Stimulated activated CD8-positive, alpha-beta memory T cell treated with anti-CD3 and anti-CD28 coated beads, Interleukin-7, amount 100 ng/mL, for 1 hour (primary cell): ENCODE measurements at places on chromosomes 16 and 17.

GRCh38 chr17:17104036-17104435 lies 61.8 kb downstream of the MPRIP start:
- DNase-seq: no peak

DNA sequence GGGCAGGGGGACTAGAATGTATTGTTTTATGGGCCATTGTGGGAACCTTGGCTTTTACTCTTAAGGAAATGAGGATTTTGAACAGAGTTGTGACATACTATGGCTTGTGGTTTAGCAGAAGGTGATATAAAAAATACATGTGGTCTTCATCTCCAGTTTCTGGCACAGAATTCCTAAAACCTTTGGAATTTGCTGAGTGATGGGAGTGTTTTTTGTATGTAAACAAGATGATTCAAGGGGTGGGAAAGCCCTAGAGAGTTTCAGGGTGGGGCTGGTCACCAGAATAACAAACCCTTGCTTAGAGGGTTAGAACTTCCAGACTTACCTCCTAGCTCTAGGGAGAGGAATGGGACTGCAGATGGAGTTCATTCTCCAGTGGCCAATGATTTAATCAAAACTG lies 316.1 kb downstream of the PHKB start:
- no peak for DNase-seq

GRCh38 chr17:35404360-35404759 lies 27.9 kb downstream of the SLFN12 start:
- no peak for DNase-seq

DNA sequence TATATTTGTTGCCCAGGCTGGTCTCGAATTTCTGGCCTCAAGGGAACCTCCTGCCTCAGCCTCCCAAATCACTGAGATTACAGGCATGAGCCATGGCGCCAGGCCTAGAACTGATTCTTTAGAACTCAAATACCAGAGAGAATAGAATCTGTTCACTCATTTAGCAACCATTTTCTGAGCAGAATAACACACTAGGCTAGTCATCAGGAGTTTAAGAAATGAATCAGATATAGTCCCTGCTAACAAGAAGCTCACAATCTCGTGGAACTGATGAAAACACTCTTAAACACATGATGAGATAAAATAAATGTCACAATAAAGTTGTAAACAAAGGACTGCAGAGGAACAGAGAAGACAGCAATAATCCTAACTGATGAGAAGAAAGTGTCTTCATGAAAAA lies 55.8 kb upstream of the ADCY9 start:
- no peak for DNase-seq

GRCh38 chr17:37225465-37225864 lies 150.3 kb upstream of the C17orf78 start:
- no peak for DNase-seq

- no peak for DNase-seq
Observed at GRCh38 chr17:58323366-58324055, 5.1 kb downstream of the TSPOAP1 start.

DNA sequence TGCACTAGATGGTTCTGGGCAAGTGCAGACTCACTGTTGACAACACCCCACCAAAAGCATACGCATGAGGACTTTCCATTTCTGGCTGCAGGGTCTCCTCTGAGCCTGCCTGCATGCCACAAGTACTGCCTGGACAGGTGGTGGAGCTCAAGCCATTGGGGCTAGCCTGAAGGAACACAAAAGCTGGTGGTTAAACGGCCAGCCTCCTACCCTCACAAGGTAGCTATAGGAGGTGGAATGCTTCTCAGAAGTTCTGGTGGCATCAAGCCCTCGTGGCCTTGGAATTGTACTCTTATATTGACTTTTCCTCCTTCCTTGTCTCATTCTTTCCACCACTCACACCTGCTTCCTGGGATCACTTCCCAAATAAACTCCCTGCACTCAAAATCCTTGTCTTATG lies 56.6 kb upstream of the BCAR1 start:
- no peak for DNase-seq
